Esophagus squamous epithelium (tissue), 5 donors: ENCODE measurements at places on chromosomes 12 and 14.

DNA sequence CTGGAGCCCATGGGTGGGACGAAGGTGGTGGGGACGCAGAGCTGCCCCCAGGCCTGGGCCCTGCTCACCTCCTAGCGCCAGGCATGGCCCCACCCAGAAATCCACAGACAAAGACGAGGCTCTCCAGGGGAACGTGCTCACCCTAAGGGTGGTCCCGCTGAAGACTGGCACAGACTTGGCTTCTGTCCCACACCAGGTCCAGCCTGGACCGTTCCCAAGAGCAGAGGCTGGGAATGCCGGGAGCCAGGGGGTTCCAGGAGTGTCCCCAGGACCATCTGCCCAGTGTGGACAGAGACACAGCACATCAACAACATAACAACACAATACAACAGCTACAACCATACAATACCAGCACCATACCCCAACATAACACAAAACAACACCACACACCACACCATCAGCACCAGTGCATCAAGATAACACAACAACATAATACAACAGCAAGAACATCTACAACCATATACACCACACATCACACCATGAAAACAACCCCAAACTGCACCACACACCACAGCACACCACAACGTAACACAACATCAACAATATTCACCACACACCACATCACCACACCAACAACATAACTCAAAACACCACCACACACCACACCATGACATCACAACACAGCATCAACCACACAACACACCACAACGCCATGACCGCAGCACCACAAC is 329.6 kb downstream of the ADGRD1 start:
- DNase-seq = no peak

GRCh38 chr12:97358361-97358760 is 104.2 kb upstream of the RMST start:
- no peak for DNase-seq

DNA sequence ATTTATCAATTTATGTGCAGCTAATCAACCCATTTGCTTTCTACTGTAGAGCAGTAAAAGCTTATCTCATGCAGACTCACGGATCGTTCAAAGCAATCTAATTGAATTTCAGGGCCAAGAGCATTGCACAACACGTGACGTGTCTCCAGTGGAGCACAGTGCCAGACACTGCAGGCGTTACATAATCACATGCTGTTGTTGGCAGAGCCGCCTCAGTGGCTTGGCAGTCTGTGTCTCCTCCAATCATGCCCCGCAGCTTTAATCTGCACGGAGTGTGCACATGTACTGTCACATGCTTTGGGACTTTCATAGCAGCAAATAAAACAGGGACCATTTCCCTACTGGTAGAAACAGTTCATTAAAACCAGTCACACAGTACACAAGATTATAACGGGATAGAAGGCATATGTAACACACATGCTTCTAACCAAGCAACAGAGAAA is 309.3 kb downstream of the ITPR2 start:
- DNase-seq = peak; percentile 36

DNA sequence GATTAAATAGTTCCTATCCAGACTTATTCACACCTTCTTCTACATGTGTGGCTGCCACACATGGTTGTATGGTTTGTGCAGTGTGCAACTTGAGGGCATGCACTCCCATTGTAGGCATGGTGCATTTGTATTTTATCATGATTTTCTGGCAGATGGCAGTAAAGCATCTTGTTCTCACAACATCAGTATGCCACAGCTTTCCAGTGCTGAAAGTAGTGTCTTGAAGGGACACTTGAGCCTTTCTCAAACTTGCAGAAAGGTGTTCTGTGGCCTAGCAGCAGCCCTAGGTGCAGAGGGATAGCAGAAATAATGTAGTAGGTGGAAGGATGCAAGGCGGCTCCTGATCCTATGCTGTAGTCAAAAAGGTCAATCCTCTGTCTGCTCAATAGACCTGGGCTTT is 72.9 kb downstream of the LMNTD1 start:
- no peak for DNase-seq

DNA sequence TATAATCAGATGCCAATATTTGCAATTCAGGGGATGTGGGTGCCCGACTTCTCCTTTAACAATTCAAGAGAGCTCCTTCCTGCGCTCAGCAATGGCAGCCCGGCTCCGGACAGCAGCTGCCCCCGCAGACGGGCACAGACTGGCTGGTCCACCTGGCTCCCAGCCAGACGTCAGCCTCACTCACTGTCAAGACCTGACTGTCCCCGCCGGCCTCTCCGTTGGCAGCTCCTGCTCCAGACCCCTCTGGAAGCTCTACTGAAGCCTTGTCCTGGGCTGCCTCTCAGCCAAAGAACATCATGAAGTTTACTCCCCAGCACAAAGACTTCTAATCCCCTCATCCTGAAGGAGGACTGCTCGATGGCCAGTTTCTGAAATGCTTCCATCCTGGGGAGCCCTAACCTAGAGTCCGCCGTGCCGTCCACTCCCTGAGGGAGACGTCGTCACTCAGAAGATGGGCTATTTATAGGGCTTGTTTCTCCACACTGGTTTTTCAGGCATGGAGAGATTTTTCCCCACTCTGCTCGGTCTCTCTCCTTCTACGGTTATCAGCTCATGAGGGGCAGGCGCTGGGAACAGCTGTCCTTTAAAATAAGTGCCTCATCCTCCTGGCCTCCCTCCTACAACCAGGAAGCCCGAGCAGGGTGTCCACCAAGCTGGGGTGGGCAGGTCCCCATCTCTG is 126.2 kb downstream of the RFLNA start:
- DNase-seq = no peak

DNA sequence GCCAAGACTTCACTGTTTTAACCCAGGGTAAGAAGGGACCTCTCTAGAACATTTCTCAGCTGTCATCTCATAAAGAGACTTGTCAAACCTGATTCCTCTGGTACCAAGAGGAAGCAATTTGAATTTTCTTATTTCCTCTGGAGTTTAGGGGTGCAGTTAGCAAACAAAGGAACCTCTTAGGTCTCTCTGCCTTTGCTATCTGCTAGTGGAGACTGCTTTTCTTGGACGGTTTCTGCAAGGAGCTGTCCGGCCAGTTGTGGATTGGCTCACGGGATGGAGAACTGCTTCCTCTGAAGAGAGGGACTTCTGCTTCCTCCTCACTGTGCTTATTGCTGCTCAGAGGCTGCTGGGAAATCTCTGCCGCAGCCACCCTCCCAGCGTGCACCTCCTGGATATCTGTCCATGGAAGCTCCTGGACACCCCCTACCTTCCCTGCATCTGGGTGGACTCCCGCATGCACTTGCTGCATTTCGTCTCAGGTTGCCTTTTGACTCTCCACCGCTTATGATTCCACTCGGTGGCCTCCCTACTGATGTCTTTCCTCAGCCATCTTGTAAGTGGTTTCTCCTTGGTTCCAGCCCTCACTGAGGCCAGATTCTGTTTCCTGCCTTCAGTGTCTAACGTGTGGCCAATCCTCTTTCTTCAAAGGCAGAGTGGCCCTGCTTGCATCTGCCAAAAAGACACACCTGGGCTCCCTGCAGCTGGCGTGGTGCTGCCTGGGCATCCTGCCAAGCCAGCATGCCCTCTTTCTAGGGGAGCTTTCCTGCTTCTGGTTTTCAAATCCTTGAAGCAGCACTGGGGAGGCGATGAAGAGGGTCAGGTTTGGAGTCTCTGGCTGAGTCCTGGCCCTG is 187.3 kb downstream of the CHST11 start:
- no peak for DNase-seq

GRCh38 chr12:94570161-94570560 is 80.2 kb downstream of the TMCC3 start:
- no peak for DNase-seq

- no peak for DNase-seq
Observed at GRCh38 chr14:70080076-70080475, 108.7 kb downstream of the SLC8A3 start.

DNA sequence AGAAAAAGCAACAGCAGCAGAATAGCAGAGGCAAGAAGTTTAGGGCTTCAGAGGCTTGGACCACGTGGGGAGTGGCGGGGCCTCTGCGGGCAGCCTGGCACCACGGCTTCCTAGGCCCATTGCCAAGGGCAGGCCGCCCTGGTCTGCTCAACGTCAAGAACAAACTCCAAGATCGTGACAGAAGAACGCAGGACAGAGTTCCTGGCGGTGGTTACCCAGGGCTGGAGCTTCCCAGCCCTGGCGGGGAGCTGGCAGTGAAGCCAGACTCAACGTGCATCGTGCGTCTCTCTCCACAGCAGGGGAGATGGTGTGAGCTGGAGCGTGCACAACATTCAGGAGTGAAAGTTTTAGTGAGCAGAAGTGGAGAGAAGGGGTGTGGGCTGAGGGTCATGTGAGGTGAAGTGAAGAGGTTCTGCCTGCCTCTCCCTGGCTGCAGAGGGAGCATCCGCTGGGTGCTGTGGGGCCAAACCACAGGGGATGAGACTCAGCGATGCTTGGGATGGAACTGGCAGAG is 13.9 kb upstream of the CACNA2D4 start:
- DNase-seq = no peak

- no peak for DNase-seq
Observed at GRCh38 chr14:100115726-100116125, 43.7 kb downstream of the DEGS2 start.

GRCh38 chr12:26643532-26644315 is 189.3 kb downstream of the ITPR2 start:
- DNase-seq = no peak

- no peak for DNase-seq
Observed at GRCh38 chr14:24858052-24858451, 191.9 kb downstream of the STXBP6 start.

DNA sequence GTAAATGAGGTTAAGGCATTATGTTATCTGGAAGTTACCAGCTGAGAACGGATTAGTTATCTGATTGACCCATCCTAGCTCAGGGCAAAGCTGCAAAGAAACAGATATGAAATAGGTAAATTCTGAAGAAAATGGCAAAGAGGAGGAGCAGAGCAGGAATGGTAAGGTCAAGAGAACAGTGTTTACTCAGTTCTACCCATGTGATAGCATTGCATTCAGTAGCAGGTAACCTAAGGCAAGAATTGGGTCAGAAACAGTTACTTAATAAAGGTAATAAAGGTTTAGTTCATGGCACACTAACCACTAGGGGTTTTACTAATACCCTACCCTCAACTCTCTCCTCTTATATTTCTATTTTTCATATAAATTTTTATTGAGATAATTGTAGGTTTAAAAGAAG is 224.8 kb downstream of the ASCL1 start:
- DNase-seq = no peak

DNA sequence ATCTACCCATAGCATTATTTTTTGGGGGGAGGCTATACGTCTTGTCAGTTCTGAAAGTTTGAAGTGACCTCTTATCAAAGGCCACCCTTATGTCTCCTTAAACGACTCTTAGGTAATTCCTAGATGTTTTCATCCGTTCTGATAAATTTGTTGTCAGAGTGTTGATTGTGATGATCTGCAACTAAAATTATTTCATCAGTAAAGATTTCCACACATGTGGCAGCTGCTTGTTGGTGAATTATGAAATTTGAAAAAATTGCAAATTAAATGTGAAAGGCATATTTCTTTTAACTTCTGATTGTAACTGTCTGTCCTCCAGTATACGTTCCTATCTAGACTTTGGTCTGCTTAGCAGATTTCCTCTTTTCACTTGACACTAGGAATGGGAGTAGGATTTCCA is 1.4 kb downstream of the ADIPOR2 start:
- no peak for DNase-seq

- no peak for DNase-seq
Observed at GRCh38 chr12:17661250-17661649, 428.7 kb downstream of the RERGL start.

DNA sequence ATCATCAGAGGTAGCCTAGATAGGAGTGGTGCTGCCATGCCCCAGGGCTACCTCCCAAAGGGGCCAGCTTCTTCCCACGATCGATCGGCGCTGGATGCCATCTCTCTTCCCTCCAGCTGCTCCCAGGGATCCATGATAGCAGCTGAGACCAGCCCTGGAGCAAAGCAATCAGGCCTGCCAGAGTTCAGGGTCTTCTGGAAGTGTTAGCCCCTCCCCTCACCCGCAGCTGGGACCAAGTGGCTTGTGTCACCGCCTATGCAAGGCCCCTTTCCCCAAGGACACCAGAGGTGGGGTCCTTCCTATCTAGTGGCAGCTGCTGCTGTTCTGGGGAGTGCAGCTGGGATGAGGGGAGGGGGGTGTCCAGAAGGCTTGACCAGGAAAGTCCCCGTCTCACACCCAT is 87.0 kb downstream of the IRF2BPL start:
- no peak for DNase-seq

DNA sequence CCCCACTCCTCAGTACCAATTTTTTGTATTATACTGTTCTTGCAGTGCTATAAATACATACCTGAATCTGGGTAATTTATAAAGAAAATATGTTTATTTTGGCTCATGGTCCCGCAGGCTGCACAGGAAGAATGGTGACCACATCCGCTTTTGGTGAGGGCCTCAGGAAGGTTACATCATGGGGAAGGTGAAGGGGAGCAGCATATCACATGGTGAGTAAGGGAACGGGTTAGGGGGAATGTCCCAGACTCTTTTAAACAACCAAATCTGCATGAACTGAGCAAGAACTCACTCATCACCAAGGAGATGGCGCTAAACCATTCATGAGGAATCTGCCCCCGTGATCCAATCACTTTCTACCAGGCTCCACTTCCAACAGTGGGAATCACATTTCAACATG is 40.0 kb downstream of the OSBPL8 start:
- DNase-seq = no peak

GRCh38 chr12:86081843-86082242 is 174.3 kb downstream of the MGAT4C start:
- DNase-seq = no peak

GRCh38 chr14:81166121-81166520 is 54.6 kb downstream of the GTF2A1 start:
- DNase-seq = no peak

DNA sequence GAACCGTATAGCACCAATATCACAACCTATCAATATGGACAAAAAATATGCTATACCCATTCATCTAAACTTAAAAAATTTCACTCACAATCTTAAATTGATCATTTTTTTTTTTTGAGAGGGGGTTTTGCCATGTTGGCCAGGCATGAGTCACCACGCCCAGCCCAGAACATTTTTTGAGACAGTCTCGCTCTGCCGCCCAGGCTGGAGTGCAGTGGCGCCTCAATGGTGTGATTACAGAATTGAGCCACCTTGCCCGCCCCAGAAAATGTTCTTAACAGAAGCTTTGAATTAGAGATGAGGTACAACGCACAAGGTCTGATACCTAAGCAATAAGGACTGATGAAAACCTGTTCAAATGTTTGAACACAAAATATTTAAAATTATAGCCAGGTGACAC is 15.8 kb upstream of the ATP5F1B start:
- no peak for DNase-seq

DNA sequence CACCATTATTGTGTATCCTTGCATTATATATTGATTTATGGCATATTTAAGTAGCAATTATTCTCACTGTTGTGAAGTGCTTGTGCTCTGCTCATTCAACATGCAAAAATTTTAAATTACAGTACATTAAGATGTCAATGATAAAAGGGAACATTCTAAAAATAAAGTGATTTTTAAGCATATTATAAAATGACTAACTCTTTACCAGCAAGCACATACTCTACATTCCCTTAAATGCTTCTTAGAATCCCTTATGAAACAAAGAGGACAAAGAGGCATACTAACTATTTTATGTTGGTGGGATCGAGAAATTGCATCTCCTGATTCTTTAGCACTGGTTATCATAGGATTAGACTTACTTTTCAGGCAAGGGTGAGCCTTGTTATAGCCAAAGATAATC is 46.6 kb upstream of the ZDHHC17 start:
- DNase-seq = no peak

GRCh38 chr12:106446419-106447092 is 89.0 kb downstream of the POLR3B start:
- DNase-seq = no peak
